ENCODE measurements at places on chromosomes 6 and 20.

DNA sequence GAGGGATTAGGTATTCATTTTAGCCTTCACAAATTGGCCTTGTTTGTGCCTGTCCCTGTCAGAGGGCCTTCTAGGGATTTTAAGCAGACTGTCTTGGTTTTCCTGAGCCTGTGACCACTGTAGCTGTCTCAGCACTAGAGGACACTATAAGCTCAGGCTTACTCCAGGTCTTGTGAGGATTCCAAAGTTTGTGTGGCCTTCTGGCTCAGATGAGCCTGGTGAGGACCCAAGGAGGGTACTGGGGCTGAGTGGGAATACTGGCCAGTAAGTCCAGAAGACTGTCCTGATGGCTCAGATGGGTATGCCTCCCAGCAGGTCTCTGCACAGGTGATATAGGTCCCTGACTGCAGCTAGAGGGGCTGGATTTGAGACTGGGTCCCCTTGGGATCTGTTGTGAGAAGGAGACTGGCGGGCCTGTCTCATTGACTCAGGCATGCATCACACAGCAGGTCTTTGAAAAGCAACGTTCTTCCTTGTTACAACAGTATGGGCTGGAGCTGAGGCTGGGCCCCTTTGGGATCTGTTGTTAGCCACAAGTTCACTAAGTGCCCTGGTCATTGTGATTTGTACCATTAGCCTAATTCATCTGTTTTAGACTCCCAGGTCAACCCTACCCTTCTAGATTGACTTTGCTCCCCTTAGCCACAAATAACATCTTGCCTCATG, 26.3 kb upstream of the TFB1M start:
- DNase-seq, result no peak

GRCh38 chr6:1426416-1426815, 37.0 kb downstream of the FOXF2 start:
- no peak for DNase-seq

- DNase-seq, result no peak
These were observed 96.3 kb upstream of the MAFB start for GRCh38 chr20:40785346-40785745.

DNA sequence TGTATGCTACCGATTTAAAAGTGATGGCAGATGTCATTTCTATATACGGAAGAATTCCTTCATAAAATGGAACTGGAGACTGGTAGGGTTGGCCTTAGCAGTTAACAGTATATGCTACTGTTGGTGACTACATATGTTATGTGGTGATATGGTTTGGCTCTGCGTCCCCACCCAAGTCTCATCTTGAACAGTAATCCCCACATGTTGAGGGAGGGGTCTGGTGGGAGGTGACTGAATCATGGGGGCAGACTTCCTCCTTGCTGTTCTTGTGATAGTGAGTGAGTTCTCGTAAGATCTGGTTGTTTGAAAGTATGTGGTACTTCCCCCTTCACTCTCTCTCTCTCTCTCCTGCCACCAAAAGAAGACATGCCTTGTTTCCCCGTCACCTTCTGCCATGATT, 29.6 kb downstream of the RGS17 start:
- no peak for DNase-seq

GRCh38 chr6:15658181-15658744, 4.6 kb downstream of the DTNBP1 start:
- no peak for DNase-seq

- no peak for DNase-seq
These were observed 17.2 kb downstream of the SERINC3 start for GRCh38 chr20:44504402-44505307.

GRCh38 chr6:86502497-86502896, 434.8 kb upstream of the HTR1E start:
- no peak for DNase-seq

GRCh38 chr6:26520237-26520849, 17.8 kb upstream of the HMGN4 start:
- DNase-seq, result peak; percentile 89

DNA sequence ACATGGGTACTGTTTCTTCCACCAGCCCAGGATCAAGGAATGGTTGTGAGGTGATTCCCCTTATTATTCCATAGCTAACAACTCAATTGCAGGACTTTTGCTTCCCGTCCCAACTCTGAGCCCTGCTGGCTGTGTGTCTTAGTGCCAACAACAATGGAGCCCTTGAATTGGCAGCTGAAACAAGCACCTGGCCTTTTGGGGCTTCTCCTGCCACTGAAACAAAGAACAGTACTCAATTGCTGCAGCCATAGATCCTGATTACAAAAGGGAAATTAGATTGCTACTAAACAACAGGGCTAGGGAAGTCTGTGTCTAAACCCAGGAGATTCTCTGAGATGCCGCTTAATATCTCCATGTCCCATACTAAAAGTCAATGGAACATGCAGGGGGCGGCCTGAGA, 61.3 kb upstream of the CARMIL1 start:
- no peak for DNase-seq

DNA sequence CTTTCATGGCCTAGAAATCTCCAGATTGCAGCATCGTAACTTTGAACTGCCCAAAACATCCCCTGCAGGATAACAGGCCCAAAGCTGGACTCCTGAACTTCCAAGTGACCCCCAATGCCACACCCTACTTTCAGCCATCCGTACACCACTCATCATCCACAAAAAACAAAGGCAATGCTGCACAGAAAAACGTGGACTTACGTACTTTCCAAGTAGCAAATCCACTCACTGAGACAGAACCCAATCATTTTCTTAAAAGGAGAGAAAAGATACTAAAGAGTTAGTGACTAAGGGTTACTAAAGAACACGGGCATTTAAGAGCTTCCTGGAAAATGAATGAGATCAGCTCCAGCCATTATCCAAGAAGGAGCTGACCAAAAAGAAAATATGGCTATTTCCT, 211.0 kb downstream of the WDR27 start:
- no peak for DNase-seq

GRCh38 chr6:154805288-154805911, 72.2 kb downstream of the SCAF8 start:
- DNase-seq, result no peak

DNA sequence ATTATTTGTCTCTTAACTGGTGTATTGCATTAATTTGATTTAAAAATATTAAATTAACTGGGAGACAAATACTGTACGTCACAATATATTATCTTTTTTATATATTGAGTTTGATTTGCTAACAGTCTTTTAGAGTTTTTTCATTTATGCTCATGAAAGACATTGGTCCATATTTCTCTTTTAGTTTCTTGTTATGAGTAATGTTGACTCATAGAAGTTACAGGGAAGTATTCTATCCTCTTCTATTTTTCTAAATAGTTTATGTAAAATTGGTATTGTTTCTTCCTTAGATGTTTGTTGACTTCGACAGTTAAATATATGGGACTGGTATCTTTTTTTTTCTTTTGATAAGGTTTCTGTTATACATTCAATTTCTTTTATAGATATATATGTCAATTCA, 1115.6 kb upstream of the CITED2 start:
- DNase-seq, result no peak

DNA sequence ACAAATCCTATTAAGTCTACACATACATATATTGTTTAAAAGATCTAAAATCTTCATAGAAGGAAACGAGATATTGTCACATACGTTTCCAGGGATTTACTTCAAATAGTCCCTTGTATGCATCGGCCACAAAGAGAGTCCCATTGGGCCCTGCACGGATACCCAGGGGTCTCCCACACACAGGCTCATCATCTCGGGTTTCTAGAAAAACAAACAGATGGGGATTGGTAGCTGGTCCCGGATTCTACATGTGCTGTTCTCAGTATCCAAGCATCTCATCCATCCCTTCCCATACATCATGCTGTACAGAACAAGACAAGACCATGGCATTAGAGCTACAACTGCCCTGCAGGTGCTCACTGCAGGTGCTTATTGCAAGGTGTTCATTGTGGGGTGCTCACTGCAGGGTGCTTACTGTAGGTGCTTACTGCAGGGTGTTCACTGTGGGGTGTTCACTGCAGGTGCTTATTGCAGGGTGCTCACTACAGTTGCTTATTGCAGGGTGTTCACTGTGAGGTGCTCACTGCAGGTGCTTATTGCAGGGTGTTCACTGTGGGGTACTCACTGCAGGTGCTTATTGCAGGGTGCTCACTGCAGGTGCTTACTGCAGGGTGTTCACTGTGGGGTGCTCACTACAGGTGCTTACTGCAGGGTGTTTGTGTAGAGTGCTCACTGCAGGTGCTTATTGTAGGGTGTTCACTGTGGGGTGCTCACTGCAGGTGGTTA, 21.0 kb downstream of the APMAP start:
- no peak for DNase-seq

GRCh38 chr6:146364816-146365594, 178.6 kb upstream of the RAB32 start:
- DNase-seq, result no peak

DNA sequence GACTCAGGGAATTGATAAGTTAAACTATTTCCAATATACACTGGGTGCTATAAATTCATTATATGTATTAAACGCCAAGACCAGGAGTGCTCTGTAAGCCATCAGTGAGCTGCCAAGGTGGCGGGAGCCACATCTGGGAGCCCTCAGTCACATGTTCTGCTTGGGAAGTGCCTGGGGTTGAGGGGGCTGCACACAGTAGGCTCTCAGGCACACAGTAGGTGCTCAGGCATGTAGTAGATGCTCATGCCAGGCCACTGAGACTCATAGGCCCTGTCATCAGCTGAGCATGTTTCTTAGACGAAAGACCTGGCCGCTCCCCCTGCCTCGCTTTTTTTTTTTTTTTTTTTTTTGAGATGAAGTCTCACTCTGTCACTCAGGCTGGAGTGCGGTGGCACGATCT, 83.3 kb upstream of the BHLHE23 start:
- DNase-seq, result peak; percentile 3

GRCh38 chr6:108584323-108584722, 23.6 kb downstream of the FOXO3 start:
- no peak for DNase-seq

DNA sequence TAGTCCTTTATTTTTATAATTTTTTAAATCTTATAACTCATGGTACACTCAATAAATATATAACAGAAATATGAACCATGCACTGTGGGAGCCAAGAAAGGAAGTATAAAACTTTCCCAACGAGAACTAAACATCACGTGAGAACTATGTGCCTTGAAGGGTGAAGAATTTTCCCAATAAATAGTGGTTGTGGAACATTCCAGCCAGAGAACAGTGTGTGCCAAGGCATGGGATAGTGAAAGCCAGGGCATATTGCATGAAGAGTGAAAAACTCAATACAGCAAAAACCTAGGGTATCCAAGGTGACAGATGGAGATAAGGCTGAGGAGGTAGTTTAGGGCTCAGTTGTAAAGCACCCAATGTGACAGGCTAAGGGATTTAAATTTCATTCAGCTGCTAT, 86.1 kb downstream of the SIM1 start:
- DNase-seq, result no peak

- no peak for DNase-seq
These were observed 6.5 kb upstream of the TMEM242 start for GRCh38 chr6:157329829-157330228.

- DNase-seq, result no peak
These were observed 29.8 kb upstream of the GMDS start for GRCh38 chr6:2274981-2275891.

DNA sequence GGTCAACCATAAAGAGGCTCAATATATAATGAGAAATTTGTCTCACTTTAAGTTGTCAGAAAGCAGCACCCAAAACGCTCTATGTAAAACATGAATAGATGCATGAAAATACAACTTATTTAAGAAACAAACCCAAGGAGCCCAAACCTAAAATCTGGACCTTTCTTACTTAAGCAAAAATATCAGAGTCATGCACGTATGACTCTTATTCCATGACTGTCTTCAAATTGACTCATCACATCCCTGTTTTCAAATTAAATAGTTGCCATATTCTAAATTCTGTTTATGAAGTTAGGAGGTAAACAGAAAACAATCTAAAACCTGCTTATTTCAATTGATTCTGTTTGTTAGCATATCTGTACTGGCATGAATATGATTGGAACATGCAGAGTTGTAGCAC, 42.1 kb downstream of the ANKRD6 start:
- no peak for DNase-seq

DNA sequence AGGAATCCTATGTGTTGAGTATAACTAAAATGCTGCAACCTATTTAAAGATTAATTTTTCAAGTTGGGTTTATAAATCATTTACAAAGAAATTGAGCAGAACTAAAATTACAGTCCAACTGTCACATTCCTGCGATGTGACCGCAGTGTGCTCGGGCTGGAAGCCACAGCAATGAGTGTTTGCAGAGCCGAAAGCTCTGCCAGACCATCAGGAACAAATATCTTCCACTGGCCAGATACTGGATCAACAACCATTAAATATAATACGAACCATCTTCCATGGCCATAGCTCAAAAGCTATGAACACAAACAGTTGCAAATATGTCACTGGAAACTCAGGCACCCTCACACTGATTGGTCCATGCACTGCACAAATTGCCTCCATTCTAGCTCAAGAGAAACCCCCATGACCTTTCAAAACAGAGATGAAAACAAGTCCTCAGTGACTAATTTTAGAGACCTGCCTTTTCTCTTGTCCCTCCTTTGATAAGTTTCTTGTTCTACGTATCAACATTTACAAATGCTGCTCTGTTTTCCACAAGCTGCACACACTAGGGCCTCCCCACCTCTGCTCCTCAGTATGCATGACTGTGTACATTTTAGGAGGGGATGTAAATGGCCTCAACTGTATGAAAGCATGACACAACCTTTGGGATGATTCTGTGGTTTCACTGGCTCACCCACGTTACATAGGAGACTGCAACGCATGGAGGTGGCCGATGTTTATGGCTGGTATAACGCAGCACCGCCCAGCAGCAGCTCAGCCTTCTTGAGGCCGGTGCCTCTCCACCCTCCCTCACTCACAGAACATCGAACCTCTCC, 171.7 kb downstream of the WDR27 start:
- DNase-seq, result no peak

- no peak for DNase-seq
These were observed 42.4 kb downstream of the FAM184A start for GRCh38 chr6:119036081-119036480.

DNA sequence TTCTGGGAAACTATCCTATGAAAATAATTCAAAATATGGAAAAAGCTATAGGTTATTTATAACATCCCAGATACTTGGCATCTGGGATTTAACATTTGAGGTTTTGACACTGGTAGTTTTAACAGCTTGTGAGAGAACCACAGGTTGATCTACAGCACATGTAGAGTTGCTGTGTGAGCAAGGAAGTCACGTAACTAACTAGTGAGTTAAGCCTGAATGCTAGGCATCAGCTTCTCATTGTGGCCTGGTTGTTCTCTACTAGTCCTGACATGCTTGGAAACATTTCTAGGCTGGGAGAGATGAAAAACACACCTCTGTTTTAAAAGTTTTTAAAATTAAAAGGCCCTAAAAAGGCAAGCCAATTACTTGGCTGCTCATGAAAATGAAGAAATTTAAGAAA, 28.2 kb downstream of the ESF1 start:
- no peak for DNase-seq

Data from WERI-Rb-1 (cell line).